ENCODE measurements at places on chromosomes 16 and 17. TPM values are rescaled to one million over a fixed set of nuclear protein-coding genes. Genes with fewer than 3 reads are reported as not detected.

- DNase-seq: no peak
- H3K4me3 ChIP-seq: no peak overlapping the region
- no peaks in the 10 kb centered on the region for H3K36me3 ChIP-seq
- H3K4me1 ChIP-seq: no peaks in the 10 kb centered on the region
- H3K27ac ChIP-seq: no peak overlapping the region
Observed at GRCh38 chr16:85036236-85037049, 8.8 kb downstream of the KIAA0513 start.

DNA sequence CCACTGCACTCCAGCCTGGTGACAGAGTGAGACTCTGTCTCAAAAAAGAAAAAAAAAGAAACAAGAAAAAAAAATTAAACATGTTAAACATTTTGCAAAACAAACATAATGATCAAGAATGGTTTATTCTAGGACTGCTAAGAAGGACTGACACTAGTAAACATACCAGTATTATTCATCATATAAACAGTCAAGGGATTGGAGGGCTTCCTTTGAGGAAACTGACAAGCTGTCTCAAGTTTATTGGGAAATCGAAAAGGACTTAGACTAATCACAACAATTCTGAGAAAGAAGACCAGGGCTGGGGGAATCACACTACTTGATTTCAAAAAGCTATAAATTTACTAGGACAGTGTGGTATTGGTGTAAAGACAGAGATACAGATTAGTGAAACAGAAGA, 75.5 kb downstream of the MYH10 start:
- no peaks in the 10 kb centered on the region for H3K36me3 ChIP-seq

- no peak overlapping the region for H3K4me3 ChIP-seq
Observed at GRCh38 chr16:56295739-56296527, 104.6 kb downstream of the GNAO1 start.

- H3K27me3 ChIP-seq: no peaks in the 10 kb centered on the region
- H3K36me3 ChIP-seq: no peaks in the 10 kb centered on the region
- H3K27ac ChIP-seq: no peak overlapping the region
Observed at GRCh38 chr16:47774661-47775060, 313.5 kb downstream of the PHKB start.

CCL17 gene
- not detected for total RNA-seq

CDH3 gene
- total RNA-seq: 36.5 TPM

MMP2 gene
- 619 TPM for total RNA-seq

DNAJA2 gene
- total RNA-seq: 55.6 TPM

- no peak within 1 kb of the TSS for H3K4me3 ChIP-seq
- peaks cover 3% of the 10 kb centered on the region for H3K4me1 ChIP-seq
- DNase-seq: no peak
Observed at GRCh38 chr16:66918803-66919568, at the start of gene CDH16. Gene CDH16 (minus strand): TSS chr16:66918885. CDS start chr16:66918065, 820 bp downstream.

GRCh38 chr16:4339455-4339854, 11.7 kb downstream of the PAM16 start:
- H3K36me3 ChIP-seq: no peaks in the 10 kb centered on the region
- DNase-seq: no peak

GRCh38 chr17:79852748-79853147, 13.5 kb upstream of the CBX4 start:
- no peak for DNase-seq
- no peaks in the 10 kb centered on the region for H3K36me3 ChIP-seq
- H3K4me3 ChIP-seq: peak overlapping the region; percentile 18
- H3K27ac ChIP-seq: no peak overlapping the region
- no peaks in the 10 kb centered on the region for H3K27me3 ChIP-seq
- H3K4me1 ChIP-seq: no peaks in the 10 kb centered on the region

DNA sequence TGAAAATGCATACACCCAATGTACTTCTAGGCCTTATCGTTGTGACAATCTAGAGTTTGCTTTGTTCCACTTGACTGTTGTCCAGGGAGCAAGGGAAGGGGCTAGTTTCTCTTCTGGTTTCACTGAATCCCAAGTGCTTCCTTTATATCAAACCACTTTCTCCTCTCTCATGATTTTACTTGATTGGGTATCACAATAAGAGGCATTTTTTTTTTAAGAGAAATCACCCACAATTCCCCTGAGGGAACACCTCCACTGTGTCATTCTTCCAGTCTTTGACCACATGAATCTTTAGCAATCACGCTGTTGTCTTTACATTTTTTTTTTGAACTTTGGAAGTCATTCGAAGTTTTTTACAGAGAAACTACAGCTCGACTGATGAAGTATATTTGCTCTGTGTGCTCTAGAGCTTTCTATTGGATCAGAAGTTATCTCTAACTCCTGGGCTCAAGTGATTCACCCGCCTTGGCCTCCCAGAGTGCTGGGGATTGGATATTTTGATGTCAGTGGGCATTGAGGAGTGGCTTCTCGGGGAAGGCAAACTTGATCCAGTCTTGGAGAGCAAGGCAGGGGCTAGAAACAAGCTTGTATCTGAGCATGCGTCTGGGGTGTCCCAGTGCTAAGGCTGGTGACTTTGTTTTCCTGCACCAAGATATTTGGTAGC, 3.0 kb downstream of the CDH1 start:
- no peaks in the 10 kb centered on the region for H3K36me3 ChIP-seq
- peaks cover 3% of the 10 kb centered on the region for H3K4me1 ChIP-seq
- no peak for DNase-seq

GRCh38 chr16:10880594-10881452, 3.8 kb downstream of the CIITA start:
- no peaks in the 10 kb centered on the region for H3K27me3 ChIP-seq
- no peak overlapping the region for H3K27ac ChIP-seq
